NCI-H460 (cell line): ENCODE measurements at places on chromosomes 2 and 18.

- peak; percentile 61 for DNase-seq
Observed at GRCh38 chr2:154375579-154375931, 322.9 kb upstream of the KCNJ3 start.

GRCh38 chr18:33135951-33136660, 304.4 kb downstream of the CCDC178 start:
- no peak for DNase-seq

- no peak for DNase-seq
Observed at GRCh38 chr2:27710640-27711430, 47.1 kb downstream of the SLC4A1AP start.

GRCh38 chr2:233087713-233088112, 27.6 kb downstream of the INPP5D start:
- no peak for DNase-seq

- peak; percentile 74 for DNase-seq
Observed at GRCh38 chr2:219736209-219736608, 108.8 kb downstream of the SLC4A3 start.

- DNase-seq: no peak
Observed at GRCh38 chr2:224927646-224928173, 114.6 kb downstream of the DOCK10 start.

- DNase-seq: no peak
Observed at GRCh38 chr2:20917719-20918572, 95.0 kb upstream of the LDAH start.
